ENCODE measurements at places on chromosomes 16 and 17.

- peak; percentile 52 for DNase-seq
Measured at GRCh38 chr17:62963296-62963695, 2.7 kb upstream of the TANC2 start.

DNA sequence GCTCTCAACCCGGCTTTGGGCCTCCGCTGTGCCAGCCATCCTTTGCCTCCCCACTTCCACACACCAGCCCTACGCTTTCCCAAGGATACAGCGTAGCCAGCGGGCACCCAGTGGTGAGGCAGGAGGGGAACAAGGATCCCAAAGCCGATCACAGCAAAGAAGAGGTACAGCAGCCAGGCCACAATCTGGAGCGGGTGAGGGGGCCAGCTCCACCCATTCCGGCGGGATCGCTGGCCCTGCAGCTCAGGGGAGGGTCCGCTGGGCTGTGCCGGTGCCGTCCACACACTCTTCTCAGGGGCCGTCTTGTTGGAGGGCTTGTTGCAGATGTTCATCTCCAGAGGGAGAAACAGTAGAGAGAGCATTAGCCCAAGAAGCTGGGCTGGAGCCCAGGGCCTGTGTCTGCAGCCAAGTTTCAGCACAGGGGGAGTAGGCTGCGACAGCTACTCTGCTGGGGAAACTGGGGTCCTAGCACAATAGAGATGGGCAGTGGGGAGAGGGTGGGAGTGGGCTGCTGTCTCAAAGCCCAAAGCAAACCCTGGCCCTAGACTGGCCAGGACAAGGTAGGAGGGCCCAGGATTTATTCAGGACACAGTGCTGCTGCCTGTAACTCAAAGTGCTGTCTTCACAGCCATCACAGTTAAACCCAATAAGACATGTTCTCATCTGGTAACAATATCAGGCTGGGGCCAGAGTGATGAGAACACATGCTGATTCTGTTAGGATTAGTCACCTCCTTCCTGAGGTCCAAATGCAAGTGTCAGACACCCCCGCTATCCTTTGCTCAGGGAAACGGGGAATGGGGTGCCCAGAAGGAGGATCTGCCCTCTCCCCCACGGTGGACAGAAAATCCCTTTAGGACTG lies 9.9 kb downstream of the ZDHHC1 start:
- no peak for DNase-seq

- DNase-seq: no peak
Measured at GRCh38 chr17:9242497-9242881, 221.2 kb downstream of the NTN1 start.

- DNase-seq: no peak
Measured at GRCh38 chr16:24838554-24839266, 7.1 kb upstream of the SLC5A11 start.

DNA sequence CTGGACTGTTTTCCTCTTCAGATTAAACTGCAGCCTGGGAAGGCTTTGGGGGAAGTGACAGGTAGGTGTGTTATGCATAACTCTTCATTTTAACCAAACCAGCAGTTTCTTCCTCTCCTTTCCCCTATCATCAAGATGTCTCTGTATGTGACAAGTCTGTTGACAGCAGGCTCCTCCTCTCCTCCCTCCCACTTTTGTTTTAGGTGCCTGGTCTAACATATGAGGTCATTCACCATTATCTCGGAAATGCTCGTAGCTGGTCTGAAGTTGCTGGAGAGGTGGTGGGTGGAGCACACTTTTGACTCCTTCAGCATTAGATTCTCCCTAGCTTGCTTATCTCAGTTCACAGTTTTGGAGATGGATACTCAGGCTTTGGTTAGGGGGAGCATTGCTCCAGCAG lies 571.0 kb upstream of the EEF2KMT start:
- DNase-seq: no peak

DNA sequence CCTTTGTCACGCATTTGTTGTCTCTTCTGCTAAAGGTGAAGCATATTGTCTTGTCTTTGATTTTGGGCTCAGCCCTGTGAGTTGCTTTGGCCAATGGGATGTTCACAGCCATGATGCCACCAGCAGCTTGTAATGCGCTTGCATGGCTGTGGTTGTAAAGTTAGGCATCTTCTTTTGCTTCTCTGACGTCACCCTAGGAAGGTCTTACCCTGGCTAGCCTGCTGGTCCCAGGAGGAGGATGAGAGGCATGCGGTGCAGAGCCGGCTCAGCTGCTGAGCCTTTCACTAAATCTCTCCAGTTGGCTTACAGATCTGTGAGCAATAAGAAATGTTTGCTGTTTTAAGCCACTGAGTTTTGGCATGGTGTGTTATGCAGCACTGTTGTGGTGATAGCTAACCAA lies 40.8 kb downstream of the IRX6 start:
- no peak for DNase-seq

GRCh38 chr17:50213026-50214022 lies 11.9 kb upstream of the COL1A1 start:
- peak; percentile 61 for DNase-seq

GRCh38 chr16:27892879-27893278 lies 170.6 kb downstream of the GSG1L start:
- no peak for DNase-seq

- DNase-seq: no peak
Measured at GRCh38 chr16:56744996-56745640, 15.2 kb downstream of the NUP93 start.

DNA sequence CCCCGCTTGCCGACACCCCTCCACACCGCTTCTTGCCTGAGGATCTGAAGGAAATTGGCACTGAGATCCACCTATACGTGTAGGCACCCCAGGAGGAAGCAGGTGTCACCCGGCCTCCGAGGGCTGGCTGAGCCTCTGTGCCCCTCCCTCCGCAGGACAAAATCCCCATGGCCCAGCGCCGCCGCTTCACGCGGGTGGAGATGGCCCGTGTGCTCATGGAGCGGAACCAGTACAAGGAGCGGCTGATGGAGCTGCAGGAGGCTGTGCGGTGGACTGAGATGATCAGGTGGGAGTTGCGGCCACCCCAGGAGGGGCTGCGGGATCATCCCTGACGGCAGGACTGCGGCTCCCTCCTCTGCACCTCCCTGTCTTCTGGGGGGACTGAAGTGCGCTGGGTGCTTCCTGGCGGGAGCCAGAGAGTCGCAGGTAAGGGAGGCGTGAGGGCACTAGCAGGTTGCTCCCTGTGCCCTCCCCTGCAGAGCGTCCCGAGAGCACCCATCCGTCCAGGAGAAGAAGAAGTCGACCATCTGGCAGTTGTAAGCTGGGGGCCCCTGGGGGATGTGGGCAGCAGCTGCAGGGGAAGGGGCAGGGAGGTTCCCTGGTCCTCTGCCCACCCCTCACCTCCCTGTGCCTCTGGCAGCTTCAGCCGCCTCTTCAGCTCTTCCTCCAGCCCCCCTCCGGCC lies 9.0 kb downstream of the NME3 start:
- DNase-seq: no peak

- DNase-seq: no peak
Measured at GRCh38 chr17:48219617-48220016, 112.1 kb downstream of the SNX11 start.

DNA sequence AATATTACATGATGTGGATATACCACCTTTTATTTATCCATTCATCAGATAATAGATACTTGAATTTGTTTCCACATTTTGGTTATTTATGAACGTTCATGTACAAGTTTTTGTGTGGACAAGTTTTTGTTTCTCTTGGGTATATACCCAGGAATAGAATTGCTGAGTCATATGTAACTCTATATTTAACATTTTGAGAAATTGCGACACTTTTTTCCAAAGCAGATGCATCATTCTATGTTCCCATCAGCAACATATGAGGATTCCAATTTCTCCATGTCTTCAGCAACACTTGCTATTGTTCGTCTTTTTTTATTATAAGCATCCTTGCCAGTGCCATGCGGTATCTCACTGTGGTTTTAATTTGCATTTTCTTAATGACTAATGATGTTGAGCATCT lies 93.9 kb downstream of the GSG1L start:
- DNase-seq: no peak

- DNase-seq: no peak
Measured at GRCh38 chr16:56909527-56909979, 22.4 kb upstream of the HERPUD1 start.

DNA sequence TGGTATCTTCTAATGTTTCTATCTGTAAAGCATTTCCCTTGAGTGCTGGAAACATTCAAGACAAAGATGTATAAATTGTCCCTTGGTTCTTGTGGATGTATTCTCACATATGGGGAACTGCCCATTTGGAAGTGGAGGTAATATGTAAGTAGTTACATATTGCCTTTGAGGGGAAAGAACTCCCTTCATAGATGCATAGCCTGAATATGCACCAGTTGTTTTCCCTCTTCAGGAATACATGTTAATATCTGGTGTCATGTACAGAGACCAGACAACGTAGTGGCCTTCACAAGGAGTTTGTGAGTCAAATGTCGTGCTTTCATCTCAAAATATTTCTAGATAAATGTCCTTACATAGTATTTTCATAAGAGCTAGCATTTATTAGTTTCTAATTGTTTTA lies 213.5 kb downstream of the BCAS3 start:
- DNase-seq: no peak

DNA sequence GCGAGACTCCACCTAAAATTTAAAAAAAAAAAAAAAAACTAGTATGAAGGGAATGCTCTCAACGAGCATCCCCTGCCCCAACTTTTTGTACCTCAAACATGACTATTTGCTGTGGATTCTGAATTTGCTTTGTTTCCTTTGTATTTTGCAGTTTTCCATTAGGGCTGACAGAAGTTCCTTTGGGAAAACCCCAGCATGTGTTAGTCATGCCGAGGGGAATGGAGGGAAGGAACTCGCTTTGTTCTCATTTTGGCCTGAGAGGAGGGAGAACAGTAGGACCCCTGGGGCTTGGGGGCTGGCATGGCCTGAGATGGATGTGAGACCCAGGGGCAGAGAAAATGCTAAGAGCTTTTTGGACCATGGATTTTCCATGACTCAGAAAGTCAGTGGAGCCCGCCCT lies 20.5 kb downstream of the KRT9 start:
- no peak for DNase-seq

- no peak for DNase-seq
Measured at GRCh38 chr17:27224526-27225315, 69.2 kb upstream of the WSB1 start.

GRCh38 chr17:69637446-69638156 lies 223.1 kb downstream of the MAP2K6 start:
- DNase-seq: no peak

- no peak for DNase-seq
Measured at GRCh38 chr16:13238182-13238581, 336.8 kb downstream of the SHISA9 start.

DNA sequence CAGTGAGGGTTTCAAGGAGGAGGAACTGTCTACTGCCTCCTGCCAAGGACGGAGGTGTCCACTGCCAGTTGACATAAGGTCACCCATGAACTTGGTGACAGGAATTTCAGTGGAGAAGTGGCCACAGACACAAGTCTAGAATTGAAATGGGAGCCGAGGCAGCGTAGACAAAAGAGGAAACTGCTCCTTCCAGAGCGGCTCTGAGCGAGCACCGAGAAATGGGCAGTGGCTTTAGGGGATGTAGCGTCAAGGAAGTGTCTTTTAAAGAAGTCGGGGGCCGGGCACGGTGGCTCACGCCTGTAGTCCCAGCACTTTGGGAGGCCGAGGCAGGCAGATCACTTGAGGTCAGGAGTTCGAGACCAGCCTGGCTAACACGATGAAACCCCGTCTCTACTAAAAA lies 3.1 kb upstream of the SERPINF1 start:
- no peak for DNase-seq

DNA sequence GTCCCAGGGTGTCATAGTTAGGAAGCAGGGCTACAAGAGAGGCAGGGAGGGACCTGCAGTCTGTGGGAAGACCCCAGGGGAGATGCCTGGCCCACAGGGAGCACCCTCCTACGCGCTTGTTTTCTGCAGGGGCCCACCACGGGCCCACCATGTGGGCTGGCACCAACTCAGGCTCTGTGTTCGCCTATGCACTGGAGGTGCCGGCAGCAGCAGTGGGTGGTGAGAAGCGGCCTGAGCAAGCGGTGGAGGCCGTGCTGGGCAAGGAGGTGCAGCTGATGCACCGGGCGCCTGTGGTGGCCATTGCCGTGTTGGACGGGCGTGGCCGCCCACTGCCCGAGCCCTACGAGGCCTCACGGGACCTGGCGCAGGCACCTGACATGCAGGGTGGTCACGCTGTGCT lies 15.0 kb downstream of the LLGL1 start:
- DNase-seq: no peak

GRCh38 chr17:47243737-47244598 lies 9.7 kb upstream of the ITGB3 start:
- DNase-seq: no peak

GRCh38 chr17:70365091-70365583 lies 195.8 kb downstream of the KCNJ2 start:
- no peak for DNase-seq

DNA sequence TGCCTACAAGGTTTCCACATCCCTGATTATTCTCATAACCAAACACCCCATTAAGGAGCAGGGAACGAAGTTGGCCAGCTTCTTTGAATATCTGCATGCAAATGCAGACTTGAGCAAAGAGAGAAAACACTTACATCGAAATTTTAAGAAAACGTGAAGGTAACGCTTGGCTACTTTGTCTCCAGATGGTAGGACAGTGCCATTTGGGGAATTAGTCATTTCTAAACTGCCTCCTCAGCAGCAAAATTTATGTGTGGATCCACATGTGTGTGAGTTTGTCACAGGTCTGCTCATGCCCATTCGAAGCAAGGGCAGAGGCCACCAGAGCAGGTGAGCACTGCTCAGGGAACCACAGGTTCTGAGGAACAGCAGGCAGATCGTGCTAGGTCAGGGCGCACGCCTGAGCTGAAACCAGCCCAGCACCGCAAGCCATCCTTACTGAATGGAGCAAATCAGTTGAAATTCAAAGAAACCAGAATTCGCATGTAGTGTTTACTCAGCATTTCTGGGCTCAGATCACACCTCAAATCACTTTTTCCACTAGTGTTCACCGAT lies 80.1 kb downstream of the SOCS1 start:
- DNase-seq: no peak

DNA sequence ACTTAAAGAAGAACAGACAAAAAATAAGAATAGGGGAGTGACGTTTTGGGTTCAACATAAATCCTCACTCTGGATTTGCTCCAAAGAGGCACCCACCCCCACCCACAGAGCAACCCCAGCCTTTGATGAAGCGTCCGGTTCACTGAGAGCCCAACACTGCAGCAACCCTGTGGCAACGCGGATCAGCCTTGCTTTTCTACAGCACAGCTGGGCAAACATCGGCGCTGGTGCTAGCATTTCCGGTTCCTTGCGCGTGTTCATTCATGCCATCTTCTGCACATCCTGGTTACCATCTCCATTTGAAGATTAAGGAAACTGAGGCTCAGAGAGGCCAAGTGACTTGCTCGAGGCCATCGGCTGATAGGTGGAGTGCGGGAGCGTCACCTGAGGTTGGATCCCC lies 8.7 kb upstream of the GINS2 start:
- no peak for DNase-seq

GRCh38 chr17:47807421-47807820 lies 14.2 kb downstream of the OSBPL7 start:
- DNase-seq: no peak

GRCh38 chr17:79542718-79543117 lies 68.1 kb downstream of the RBFOX3 start:
- DNase-seq: no peak

DNA sequence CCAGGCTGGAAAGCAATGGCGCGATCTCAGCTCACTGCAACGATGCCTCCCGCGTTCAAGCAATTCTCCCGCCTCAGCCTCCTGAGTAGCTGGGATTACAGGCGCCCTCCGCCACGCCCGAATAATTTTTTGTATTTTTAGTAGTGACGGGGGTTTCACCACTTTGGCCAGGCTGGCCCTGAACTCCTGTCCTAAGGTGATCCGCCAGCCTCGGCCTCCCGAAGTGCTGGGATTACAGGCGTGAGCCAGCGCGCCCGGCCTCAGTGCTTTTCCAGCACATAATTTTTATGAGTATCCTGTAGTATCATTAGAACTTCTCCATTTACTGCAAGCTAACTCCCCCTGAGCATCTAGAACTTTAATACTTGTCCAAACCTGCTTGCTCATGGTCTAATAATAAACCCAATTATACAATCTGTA lies 1.8 kb downstream of the UBE2G1 start:
- DNase-seq: no peak
